Breast epithelium (tissue), 4 donors: ENCODE measurements at places on chromosomes 2 and 18. TPM values are rescaled to one million over a fixed set of nuclear protein-coding genes. Genes with fewer than 3 reads are reported as not detected.

GRCh38 chr2:208415255-208415654 lies 8.7 kb downstream of the PTH2R start:
- DNase-seq: no peak

GRCh38 chr2:29053670-29054400 lies 20.5 kb downstream of the PCARE start:
- peak; percentile 69 for DNase-seq

GRCh38 chr2:142649581-142649980 lies 227.9 kb upstream of the KYNU start:
- no peak for DNase-seq

Gene DTYMK
- 23.2 TPM for total RNA-seq

Gene SLC8A1
- 8.2 TPM for total RNA-seq

DNA sequence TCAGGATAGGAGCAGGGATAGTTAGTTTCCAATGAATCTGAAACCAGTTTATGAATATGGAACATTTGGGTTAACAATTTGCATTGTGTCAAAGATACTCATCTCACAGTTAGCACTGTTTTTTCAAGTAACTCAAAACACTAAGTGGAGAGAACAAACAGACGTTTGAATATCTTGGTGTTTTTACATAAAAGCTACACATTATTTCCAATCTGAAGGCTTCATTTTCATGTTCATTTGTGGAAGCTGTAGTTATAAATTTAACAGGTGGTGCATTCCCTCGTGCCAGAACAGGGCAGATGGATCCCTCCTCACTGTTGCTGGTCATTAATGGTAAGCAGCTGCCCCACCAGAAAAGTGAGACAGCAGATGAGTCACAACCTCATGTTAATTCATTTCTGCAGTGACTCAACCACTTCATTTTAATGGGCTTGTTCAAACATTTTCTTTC lies 286.9 kb downstream of the TMX3 start:
- no peak for DNase-seq

GRCh38 chr2:230885463-230886130 lies 20.9 kb downstream of the ITM2C start:
- no peak for DNase-seq

Gene ACVR1C
- total RNA-seq: 5.9 TPM

Gene CHRNA1
- not detected for total RNA-seq

GRCh38 chr2:47056374-47056773 lies 98.7 kb downstream of the STPG4 start:
- DNase-seq: no peak

GRCh38 chr2:69604026-69604678 lies 39.4 kb downstream of the AAK1 start:
- no peak for DNase-seq

DNA sequence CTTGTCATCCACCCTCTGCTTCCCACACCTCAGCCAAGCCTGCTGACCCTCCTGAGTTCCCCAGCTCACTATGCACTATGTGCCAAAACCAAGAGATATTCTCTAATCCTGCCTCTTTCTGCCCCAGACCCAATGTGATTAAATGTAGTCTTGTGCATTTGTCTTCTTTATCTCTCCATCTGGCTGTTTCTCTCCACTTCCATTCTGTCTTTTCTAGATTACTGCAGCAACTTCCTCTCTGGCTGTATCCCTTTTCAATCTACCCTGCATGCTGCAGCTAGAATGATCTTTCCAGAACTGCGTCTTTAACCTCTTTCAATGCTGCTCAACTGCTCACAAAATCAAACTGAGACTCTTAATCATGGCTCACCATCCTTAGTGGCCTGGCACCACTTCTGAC lies 164.1 kb downstream of the GALNT14 start:
- no peak for DNase-seq

DNA sequence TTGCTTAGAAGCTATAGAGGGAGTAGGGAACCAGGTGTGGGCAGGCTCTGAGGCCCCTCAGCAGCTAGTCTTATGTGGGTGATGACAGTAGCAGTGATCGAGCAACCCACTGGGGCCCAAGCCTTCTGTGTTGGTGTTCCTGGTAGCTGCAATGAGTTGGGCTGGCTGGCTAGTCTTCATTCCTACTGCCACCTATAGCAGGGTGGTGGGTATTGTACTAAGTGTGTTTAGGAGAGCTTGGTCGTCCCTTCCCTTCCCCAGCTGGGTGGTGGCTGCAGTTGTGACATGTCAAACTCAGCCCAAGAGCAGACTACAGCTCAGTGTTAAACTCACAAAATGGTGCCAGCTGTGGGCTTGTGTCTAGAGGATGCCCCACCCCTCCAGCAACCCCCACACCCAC lies 486.1 kb upstream of the UBE2E3 start:
- no peak for DNase-seq

GRCh38 chr2:240523451-240524281 lies 34.1 kb downstream of the ANKMY1 start:
- DNase-seq: peak; percentile 6

- no peak for DNase-seq
Observed at GRCh38 chr2:36915627-36916026, 50.7 kb downstream of the STRN start.

Gene CCDC68
- 8.5 TPM for total RNA-seq

DNA sequence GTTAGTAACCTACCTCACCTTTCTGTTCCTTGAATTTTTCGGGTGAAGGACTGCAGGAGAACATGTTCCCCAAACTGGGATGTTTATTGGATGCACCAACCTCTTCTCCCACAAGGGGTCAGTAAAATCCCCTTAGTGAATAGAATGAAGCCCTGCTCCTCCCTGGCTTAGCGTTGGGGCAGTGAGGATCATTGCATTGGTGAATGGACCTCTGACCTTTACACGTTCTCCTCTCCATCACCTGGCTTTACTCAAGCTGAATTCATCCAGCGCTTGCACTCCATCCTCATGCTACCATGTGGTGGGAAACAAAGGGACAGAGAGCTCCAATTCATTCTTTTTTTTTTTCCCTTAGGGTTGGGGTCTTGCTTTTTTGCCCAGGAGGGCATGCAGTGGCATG lies 157.2 kb downstream of the MIB1 start:
- no peak for DNase-seq

Gene L3MBTL4
- total RNA-seq: 19.7 TPM

DNA sequence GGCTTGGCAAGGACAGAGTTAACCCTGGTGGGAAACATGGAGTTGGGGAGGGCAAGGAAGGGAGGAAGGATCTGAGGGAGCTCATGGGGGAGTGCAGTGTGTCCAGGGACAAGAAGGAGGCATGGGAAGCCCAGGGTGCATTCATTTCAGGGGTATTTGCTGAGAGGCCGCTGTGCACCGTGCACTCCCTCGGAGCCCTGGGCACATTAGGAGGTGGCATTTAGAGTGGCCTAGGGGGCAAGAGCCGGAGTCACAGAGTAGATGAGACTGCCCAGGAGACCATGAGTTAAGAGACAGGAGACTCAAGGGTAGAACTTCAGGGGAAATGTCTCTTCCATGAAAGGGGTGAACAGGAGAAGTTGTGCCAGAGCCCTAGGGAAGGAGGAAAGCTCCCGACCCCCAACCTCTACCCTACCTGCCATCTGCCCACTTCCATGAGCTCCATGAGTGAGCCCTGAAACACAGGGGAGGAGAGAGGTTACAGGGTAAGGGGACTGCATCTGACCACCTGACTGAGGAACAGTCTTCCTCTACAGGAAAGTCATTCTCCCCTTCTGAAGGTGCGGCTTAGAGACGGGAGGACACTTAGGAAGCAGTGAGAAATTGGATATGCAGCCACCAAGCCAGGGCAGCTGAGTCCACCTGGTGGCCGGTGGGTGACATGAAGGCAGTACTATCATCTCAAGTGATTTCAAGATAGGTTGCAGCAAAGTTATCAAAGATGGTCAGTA lies 58.5 kb upstream of the COPS8 start:
- peak; percentile 75 for DNase-seq

DNA sequence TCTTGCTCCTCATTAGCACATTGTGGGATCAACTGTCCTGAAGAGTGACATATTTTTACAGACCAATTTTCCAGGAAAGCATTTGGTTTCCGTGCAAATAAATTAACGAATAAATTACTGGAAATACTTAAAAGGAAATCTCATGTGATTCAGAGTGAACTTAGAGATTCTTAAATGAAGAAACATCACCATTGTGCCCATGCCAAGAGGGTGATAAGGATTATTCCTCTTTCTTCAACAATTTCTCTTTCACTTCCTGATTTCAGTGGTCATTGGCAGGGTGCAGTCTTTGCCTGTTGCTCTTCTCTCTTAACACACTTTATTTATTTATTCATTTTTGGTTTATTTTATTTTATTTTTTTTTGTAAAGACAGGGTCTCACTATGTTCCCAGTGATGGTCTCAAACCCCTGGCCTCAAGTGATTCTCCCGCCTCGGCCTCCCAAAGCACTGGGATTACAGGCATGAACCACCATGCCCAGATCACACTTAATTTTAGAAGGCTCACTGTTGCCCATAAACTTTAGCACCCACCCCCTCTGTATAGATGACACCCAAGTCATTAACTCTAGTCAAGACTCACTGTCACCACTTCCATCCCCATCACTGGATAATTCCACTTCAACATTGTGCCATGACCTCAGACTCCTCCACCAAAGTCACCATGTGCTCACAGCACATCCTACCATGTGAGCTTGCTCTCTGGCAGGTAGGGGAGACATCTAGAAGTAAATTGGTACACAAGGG lies 92.6 kb upstream of the CERS6 start:
- no peak for DNase-seq

GRCh38 chr2:154439156-154439555 lies 259.3 kb upstream of the KCNJ3 start:
- DNase-seq: no peak

Gene FAM124B
- total RNA-seq: 7.9 TPM

Gene NTSR2
- not detected for total RNA-seq

DNA sequence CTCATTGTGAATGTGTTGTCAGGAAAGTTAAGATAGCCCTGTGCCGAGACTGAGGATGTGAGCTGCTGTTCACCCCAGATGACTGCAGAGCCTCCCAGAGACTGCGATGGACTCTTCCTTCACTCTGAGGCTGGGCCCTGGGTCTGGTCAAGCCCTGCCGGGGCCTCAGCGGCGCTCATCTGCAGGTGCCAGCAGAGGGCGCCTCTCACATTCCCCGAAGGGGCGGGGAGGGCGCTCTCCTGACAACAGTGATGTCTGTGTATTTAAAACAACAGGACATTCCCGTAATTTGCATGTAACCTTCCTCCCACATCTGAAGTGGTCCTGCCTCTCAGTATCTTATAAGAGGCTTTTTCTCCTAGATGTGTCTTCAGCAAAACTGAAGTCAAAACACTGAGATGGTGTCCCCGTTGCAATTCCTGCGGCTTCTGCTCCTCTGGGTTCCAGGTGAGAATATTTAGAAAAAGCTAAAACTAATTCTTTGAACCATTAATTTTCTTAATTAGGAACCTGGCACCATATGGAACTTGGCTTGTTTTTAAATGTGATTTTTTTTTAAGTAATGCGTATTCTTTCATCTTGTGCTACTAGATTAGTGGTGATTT lies 1377.9 kb downstream of the RPIA start:
- DNase-seq: no peak

Gene AQP12A
- not detected for total RNA-seq

DNA sequence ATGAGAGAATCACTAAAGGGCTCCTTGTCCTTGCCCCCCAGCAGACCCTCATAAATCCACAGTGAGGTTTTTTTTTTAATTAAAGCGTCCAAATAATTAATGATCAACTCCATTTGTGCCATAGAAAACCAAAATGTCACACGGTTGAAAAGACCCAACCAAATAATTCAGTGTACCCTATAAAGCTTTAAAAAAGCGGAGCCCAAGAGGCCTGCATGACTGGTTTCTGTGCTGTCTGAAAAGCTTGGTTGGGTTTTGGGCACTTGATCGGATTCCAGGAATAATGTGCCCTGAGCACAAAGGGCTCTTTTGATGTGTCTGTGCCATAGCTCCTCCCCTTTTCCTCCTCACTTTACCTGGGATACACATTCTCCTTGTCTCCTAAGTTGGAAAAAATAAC lies 523.2 kb downstream of the TNS1 start:
- DNase-seq: no peak

- DNase-seq: no peak
Observed at GRCh38 chr2:203928849-203929248, 7.7 kb upstream of the ICOS start.

- DNase-seq: no peak
Observed at GRCh38 chr2:54073796-54074195, 41.6 kb upstream of the ACYP2 start.

DNA sequence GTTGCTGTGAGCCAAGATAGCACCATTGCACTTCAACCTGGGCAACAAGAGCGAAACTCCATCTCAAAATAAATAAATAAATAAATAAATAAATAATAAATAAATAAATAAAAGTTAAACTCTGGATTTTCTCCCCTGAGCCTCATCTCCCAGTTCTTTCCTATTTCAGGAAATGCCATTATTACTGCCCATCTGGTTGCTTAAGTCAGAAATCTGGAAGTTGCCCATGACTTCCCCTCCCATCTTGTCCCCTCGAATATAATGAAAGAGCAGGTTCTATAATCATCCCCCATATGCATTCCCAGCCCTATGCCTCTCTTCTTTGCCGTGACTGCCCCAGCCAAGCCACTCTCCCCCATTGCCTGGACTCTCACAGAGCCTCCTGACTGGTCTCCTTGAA lies 4.2 kb upstream of the PSD4 start:
- DNase-seq: no peak

Gene ONECUT2
- not detected for total RNA-seq

- no peak for DNase-seq
Observed at GRCh38 chr2:145845207-145845894, 1325.4 kb upstream of the ZEB2 start.

GRCh38 chr2:36562973-36563532 lies 34.9 kb downstream of the FEZ2 start:
- DNase-seq: no peak

Gene SLC20A1
- total RNA-seq: 42.6 TPM

- no peak for DNase-seq
Observed at GRCh38 chr2:66604326-66604725, 169.4 kb downstream of the MEIS1 start.

DNA sequence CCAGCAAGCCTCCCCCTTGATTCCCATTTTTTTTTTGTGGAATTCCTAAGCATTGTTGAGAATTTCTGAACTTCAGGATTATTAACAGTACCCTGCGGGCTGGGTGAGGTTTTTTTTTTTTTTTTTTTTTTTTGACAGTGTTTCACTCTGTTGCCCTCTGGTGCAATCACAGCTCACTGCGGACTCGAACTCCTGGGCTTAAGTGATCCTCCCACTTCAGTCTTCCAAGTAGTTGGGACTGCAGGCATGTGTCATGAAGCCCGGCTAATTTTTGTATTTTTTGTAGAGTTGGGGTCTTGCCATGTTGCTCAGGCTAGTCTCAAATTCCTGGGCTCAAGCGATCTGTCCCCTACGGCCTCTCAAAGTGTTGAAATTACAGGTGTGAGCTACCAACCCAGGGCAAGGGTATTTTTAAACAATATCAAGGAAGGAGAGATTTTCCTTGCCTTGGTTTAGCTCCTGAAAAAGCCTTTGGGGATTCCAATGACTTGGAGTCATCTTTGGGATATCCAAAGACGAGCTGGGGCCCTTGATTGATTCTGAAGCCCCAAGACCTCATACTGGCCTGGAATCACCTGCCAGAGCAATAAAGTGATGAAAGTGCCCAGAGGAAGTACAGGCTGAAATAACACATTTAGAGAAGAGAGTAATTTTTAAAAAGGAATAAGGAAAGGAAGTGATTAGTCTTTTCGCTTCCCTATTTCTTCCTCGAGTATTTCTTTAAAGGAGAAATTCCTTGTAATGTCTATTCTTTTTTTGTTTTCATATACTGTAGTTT lies 240.2 kb downstream of the TGIF1 start:
- no peak for DNase-seq
